ENCODE measurements at places on chromosomes 1 and 21.

DNA sequence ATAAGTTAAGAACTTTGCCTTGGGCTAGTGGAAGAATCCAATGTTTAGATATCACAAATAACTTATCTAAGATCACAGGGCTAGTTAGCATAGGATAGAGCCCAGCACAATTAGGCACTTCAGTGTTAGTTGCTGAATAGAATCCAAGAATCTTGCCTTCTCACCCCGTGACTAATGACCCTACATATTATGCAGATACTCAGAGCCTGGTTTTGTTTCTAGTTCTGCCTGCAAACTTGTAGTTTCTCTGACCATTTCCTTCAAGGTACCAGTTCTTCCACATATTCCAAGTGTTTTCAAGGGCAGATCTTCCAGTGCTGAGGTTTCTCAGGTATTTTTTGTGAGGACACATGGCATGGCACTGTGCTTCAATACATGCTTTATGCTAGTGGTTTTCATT, 239.3 kb downstream of the KCNK2 start:
- DNase-seq: no peak

DNA sequence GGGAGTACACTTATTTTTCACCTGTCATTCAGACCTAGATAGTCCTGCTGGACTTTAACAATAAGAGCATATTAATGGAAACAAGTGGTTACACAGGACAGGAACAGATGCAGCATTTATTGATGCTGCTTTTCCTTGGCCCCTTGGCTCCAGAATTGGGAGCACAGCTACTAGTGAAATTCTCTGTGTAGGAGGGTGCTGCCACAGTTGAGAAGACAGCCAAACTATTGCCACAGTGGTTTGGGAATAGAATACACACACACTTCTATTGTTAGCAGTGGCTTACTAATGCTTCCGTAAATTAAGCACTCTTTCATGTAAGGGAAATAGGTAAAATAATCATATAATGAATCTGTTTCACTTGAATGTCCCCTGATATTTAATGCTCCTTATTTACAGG, 105.3 kb upstream of the TENT5C start:
- no peak for DNase-seq

GRCh38 chr1:1273512-1274298, at the start of gene UBE2J2:
TSS of gene UBE2J2 (minus strand) at chr1:1273854. CDS start at chr1:1267992, 5,862 bp downstream.
- DNase-seq: peak; percentile 91

- DNase-seq: no peak
Observed at GRCh38 chr1:159510229-159510541, 25.6 kb downstream of the OR10J5 start.

Data from anterior cingulate cortex (tissue), 58 donors.